ENCODE measurements at places on chromosomes 4 and X.

- no peak for DNase-seq
Measured at GRCh38 chr4:82458729-82459128, 28.3 kb downstream of the ENOPH1 start.

DNA sequence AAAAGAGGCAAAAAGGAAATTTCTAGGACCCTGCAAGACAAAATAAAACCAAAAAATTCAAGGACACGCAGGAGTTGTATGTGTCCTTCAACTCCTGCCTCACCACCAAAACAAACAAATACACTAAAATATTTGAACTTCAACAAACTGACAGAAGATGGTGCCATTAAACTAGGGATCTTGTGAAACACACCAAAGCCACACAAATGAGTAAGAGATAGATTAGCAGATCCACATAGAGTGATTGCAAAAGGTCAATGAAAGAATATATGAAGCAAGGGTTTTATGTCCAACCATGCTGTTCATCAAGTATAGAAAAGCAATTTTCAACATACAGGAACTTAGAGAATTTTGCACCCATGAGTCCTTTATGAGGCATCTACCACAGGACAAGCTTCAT is 40.1 kb upstream of the SCML1 start:
- no peak for DNase-seq

DNA sequence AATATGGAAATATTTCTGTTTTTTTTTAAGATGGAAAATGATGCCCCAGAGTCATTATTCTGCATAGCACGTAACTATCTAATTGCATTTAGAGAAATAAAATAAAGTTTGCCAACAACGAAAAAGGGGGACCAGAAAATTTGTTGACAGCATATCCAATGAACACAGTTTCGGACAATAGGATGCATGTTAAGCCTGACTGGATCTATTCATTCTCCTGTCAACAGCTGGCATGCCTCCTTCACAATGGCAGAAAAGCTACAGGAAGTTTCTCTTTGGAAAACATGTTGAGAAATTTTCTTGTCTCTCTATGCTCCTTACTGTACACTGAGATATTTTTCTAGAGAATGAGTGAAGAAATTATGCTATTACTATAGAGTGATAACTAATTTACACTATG is 262.5 kb downstream of the GRID2 start:
- DNase-seq, result no peak

GRCh38 chr4:38678078-38678477 is 14.1 kb downstream of the KLF3 start:
- DNase-seq, result no peak

DNA sequence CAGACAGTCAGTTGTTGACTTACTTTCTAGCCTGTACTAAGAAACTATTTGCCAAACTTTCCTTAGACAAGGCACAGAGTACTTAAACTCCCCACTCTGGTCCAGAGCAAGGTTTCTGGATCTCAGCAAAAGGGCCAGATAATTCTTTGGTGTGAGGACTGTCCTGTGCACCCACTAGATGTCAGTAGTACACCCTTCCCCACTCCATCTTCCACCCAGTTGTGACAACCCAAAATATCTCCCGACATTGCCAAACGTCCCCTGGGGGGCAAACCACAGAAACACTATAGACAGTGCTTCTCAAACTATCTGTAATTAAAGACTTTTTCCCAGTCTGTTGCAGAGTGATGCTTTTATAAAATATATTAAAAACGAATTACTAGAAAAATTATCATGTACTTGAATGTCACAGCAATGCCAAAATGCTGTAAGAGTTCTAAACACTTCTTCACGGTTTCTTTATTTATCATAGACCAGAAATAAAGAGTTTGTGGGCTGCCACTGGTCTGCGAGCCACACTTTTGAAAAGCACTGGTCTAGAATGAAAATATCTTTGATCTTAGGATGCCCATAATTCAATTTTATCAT is 203.5 kb downstream of the PRDM5 start:
- DNase-seq, result no peak

GRCh38 chr4:187944179-187944578 is 51.4 kb upstream of the ZFP42 start:
- DNase-seq, result no peak

DNA sequence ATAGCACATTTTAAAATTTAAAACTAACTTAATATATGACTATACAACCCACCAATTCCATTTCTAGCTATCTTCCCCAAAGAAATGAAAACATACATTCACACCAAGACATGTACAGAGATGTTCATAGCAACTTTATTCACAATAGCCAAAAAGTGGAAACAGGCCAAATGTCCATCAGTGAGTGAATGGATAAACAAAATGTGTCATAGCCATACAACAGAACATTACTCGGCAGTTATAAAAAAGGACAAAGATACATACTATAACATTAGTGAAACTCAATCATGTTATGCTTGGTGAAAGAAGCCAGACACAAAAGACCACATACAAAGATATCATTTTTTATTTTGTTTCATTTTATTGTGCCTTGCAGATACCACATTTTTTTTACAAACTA is 396.8 kb downstream of the PACRGL start:
- DNase-seq, result no peak
